ENCODE measurements at places on chromosomes 12 and 14. TPM values are rescaled to one million over a fixed set of nuclear protein-coding genes. Genes with fewer than 3 reads are reported as not detected.

Gene FLVCR2
- 3.7 TPM for total RNA-seq

Gene SOS2
- total RNA-seq, result 23.8 TPM

Gene LPAR5
- 7.4 TPM for total RNA-seq

Gene RND1
- 3.9 TPM for total RNA-seq

Gene WNT1
- not detected for total RNA-seq

Gene LTB4R2
- total RNA-seq, result 66.5 TPM

Gene SPPL3
- total RNA-seq, result 48.9 TPM

Gene ERBB3
- 53.8 TPM for total RNA-seq

Measured in vagina (tissue), 2 donors.